NCI-H146 (cell line): ENCODE measurements at places on chromosomes 11 and 22.

DNA sequence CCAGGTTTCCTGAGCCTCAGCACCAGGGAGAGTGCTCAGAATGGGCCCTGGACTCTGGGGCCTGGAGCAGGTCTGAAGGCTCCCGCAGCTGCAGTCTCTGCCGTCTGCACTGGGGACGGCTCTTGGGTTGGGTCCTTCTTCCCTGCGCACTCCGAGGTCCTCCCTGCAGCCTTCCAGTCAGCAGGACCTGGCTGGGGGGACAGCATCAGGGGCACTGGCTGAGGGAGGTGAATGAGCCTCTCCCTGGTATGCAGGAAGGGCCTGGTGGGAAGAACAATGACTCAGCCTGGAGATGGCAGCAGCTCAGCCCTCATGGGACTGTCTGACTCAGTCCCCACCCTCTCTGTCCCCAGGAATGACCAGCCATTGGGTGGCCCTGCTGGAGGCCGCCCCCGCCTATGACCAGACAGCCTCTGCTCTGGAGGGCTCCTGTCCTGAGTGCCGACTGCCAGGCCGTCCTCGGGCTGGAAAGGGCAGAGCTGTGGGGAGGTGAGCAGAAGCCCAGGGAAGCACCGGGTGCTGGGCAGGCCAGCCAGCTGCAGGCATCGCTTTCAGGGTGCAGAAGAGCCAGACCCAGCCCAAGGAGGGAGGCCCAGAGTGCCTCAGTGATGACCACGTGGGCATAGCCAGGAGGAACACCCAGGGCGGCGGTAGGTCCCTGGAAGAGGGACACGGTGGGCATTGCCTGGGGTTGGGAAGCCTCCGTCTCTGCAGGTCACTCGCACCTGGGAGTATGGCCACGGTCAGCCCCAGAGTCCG, 455.0 kb downstream of the BRD1 start:
- DNase-seq, result peak; percentile 84

DNA sequence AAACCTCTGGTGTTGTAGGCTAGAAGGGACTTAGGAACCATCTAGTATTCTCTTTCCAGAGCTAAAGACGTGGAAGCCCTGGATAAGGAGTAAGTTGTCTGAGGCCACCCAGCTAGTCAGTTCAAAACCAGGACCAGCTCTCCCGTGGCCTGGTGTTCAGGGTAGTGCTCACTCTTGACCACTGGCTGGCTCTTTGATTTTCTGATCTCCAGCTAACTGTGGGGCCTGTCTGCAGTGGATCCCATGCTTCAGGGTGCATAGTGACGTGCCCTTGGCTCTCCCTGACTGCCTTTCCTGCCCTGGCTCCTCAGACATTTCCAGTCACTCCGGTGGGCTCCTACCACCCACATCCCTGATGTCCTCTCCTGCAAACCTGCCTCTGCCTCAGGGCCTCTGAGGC, 1.3 kb downstream of the CLMP start:
- DNase-seq, result no peak

DNA sequence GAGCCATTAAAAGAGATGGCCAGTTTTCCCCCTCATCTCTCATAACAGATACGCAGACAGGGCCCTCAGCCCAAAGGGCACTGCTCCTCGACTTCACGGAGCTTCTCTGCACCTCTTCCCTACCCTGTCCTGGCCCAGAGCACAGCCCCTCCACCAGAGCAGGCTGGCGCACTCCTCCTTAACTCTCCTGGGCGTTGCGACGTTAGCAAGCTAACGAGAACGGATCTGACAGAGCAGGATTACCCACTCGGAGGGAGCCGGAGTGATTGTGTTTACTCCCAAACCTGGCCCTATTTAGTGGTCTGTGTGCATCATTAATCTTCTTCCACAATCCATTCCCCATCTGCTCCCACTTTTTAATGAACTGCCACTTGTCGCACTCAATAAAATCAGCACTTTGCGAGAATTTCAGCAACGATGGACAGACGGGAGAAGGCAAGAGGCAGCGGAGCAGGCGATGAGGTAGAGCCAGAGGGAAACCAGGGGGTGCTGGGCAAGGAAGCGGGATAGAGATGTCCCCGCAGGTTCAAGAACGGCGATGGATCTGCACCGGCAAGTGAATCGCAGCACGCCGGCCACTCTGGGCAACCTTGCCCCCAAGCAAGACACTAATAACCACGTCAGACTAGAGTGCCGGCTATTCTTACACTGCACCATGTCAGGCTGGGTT, 159.4 kb downstream of the BUD13 start:
- DNase-seq, result no peak

DNA sequence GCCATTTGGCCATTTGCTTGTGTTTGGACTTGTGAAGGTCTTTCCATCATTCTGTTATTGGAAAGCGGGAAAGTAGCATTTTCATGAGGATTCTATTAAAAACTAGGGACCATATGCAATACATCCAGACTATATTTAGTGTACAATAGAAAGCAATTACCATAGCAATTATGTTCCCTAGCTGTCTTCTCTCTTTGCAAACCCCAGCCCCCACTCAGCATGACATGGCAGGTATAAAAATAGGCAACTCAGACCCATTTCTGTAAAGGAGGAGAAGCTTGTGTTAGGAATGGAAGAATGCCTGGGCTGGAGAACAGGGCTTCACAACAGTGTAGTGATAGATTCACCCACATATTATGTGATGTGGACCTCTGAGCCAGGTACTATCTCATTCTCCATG, 12.4 kb downstream of the OR51B6 start:
- DNase-seq, result no peak

DNA sequence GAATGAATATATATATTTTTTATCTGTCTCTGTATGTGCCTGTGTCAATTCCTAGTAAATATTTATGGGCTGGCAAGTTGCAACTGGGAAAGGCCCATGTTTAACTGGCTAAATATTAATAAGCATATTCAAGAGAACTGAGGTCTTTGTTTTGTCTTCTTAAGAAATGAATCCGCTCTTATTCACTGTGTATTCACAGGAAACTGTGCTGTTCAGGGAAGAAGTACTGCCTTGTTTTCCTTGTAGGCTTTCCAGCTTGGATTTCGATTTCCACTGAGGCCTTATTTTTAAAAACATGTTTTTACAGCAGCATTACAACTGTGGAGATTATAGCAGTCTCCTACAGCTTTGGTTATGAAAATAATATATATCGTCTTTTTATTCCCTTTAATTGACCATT, 64.7 kb downstream of the LDLRAD3 start:
- DNase-seq, result no peak

DNA sequence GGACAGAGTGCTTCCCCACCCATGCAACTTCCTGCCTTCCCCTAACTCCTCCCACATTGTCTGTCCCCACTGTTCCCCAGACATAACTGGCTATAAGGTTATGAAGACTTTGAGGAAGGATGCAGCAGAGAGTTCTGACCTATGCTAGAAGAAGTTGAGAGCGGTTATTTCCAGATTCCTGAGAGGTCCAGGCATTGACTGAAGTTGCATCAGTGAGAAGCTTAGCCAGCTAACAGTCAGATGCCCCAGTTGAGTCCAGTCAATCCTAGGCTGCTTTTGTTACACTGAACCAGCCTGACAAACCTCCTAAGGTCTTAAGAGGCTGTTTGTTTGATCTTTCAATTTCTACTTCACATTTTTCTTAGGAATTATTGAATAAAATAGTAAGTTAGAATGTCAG, 937.9 kb upstream of the CCDC90B start:
- no peak for DNase-seq

GRCh38 chr22:37884420-37884819, 21.7 kb upstream of the MICALL1 start:
- DNase-seq, result no peak

DNA sequence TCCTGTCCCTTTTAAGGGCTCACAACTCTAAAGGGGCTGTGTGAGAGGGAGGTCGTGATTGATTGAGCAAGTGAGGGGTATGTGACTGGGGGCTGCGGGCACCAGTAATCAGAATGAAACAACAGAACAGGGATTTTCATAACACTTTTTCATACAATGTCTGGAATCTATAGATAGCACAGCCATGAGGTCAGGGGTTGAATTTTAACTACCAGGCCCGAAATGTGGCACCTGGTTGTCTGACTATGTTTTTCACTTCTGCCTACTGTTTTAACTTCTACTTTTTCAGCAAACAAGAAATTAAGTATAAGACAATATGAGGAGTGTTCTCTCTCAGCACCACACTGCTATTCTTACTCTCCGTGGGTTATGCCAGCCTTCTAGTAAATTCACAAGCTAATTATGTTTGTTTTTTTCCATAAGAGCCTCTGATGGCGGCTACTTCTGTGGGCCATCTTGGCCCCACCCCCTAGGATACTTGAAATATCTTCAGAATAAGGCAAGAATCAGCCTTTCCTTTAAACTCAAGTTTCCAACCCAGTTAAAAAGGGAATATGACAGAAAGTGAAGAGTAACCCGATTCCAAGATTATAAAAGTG, 552.8 kb upstream of the CHORDC1 start:
- DNase-seq, result no peak

DNA sequence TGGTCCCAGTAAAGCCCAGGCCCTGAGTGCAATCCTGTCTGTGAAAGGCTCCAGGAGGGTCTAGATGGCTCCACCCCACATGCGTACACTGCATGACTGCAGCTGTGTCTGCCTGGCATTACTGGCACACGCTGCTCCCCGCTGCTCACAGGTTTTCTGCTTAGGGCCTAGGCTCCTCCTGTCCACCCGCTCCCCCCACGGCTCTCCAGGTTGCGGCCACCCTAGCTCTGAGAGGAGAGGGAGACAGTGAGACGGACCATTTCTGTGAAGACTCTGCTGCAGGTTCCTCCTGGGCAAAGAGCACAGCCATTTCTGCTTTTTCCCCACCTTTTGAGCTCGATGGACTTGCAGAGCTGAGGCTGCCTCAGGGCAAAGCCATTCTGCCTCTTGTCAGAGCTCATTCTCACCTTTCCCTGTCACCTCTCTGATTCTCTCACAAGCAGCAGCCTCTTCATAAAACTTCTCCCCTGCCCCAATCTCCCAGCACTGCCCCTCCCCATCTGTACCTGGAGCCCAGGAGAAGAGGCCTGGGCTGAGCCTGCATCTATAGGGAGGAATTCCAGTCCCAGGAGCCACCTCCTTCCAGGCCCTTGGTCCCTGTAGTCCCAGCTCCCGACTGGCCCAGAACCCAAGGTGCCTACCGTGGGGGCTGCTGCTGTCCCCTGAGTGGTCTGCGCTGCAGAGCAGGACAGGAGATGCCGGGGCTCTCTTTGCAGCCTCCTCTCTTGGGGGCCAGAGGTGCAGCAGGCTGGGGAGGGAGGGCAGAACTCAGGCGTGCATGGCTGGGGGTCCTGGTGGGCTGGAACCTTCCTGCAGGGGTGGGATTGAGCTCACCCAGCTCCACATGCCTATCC, 433.7 kb upstream of the B3GAT1 start:
- DNase-seq, result no peak

GRCh38 chr22:30640361-30640760, 4.8 kb downstream of the SLC35E4 start:
- no peak for DNase-seq

GRCh38 chr11:93945596-93945995, 75.6 kb upstream of the HEPHL1 start:
- no peak for DNase-seq

GRCh38 chr11:104106136-104106754, 57.7 kb downstream of the PDGFD start:
- DNase-seq, result no peak

DNA sequence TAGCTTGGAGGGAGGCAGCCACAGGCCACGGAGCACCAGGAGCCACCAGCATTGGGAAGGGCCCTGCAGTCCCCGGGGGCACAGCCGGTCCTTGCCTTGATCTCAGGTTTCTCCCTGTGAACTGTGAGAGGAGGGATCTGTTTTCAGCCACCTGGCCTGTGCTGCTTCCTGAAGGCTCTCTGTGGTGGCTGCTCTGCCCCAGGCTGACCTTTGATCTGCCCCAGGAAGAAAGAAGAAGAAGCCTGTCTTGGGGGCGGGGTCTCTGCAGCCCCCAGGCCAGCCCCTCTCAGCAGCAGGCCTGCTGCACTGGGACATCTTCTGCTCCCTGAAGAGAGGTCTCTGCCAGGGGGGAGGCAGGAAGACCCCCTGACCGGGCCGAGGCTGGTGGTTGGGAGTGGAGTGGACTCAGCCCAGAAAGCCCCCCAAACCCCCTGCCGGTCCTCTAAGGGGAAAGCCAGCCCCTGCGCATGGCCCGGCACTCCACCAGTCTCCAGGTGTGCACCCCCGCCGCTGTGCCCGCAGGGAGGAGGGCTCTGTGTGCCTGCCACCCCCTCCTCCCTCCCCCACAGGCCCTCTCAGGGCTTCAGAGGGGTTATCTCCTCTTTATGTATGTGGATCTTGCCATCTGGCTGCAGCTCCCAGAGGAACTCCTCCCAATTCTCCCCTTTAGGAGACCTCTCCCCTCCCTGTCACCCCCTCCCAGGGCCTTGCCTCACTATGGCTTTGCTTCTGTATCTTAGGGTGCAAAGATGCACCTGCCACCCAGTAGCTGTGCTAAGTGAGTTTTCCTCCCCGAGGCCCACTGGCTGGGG, 675.3 kb downstream of the BRD1 start:
- DNase-seq, result peak; percentile 22

GRCh38 chr11:72896431-72896830, 82.2 kb downstream of the ATG16L2 start:
- no peak for DNase-seq

GRCh38 chr11:116927163-116927974, 89.9 kb upstream of the APOA1 start:
- DNase-seq, result no peak

GRCh38 chr11:62559204-62559603, 12.6 kb upstream of the AHNAK start:
- DNase-seq, result no peak

DNA sequence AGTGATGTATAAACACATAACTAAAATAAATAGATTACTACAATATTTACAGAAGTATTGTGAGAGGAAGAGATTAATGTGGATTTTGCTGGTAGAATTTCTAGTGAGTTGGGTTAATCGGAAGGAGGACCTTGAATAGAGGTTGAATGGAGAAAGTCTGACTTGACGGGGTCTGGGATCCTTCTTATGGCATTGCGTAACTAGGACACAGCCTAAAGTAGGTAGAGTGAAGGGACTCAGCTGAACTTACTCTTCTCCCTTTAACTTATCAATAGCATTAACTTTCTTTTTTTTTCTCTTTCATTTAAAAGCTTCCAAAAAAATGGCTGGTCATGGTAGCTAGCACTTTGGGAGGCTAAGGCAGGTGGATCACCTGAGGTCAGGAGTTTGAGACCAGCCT, 139.2 kb downstream of the HIPK3 start:
- no peak for DNase-seq

DNA sequence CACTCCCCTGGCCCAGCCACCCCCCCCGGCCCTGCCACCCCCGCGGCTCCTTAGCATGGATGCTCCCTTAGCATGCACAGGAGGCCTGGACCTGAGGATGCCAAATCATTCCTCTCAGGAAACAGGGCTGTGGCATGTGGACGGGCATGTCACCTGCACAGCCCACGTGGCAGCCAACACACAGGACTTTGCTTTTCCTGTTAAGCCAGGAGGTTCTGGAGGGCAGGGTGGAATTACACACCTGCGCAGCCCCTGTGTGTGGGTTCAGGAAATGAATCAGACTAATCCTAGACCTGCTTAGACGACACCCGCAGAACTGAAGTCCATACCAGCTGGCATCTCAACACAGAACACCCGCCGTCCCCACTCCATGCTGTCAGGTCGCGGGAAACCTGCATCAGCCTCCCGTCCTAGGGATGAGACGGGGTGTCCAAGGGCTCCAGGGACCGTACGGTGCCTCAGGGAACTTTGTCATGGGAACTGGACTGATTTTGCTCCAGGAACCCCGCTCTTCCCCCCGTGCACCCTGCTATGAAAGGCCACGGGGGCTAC, 10.2 kb downstream of the CERK start:
- DNase-seq, result no peak
